Anterior cingulate cortex (tissue), 58 donors: ENCODE measurements at places on chromosomes 2 and 18.

- DNase-seq: no peak
Measured at GRCh38 chr2:207487650-207488311, 42.0 kb upstream of the CREB1 start.

DNA sequence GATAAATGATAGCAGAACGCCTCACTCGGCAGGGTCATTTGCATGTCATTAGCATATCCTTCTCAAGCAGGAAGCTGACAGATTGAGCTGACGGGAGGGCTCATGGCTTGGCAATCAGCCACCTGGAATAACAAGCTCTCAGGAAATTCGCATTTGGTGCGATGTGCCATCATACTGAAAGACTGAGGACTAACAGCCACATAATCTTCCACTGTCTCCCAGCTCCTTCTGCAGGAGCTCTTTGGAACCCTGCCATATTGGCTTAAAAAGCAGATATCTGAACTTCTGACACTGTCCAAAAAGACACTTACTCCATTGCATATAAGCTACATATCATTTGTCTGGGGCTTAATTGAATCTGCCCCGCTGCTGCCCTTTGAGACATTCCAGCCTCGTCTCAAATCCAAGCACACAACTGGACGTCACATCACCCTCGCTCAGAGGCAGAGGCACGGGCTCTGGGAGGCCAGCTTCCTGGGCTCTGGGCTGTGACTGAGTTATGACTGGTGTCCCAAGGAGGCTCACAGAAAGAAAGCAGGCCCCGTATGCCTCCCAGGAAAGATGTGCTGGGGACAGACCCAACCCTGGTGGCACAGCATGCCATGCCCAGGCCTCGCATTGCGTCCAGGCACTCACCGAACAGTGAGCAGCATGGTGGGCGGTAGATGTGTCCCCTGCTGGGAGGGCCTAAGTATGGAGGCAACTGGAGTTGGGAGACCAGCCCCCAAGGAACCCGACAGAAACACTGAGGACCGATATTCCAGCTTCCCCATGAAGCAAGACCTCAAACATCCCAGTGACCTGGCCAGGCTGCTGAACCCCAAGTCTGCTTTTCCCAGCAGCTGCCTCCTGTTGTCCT is 228.0 kb downstream of the ATAD2B start:
- DNase-seq: no peak

DNA sequence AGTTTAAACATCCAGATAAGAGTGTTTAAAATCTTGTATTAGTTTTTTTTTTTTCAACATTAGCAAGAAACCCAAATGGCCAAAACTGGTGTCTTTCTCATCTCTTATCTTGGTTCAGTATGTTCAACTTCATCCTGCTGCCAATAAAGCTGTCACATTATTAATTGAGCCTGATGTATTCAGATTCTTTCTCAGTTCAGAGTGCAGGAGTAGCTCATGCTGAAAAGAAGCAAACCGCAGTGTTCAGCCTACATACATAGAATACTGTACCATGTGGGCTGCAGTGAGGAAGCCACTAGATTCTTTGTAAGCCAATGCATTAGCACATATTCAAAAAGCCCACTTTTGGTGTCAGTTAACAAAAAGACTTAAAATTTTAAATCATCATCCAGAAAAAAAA is 76.2 kb downstream of the C18orf54 start:
- DNase-seq: no peak

DNA sequence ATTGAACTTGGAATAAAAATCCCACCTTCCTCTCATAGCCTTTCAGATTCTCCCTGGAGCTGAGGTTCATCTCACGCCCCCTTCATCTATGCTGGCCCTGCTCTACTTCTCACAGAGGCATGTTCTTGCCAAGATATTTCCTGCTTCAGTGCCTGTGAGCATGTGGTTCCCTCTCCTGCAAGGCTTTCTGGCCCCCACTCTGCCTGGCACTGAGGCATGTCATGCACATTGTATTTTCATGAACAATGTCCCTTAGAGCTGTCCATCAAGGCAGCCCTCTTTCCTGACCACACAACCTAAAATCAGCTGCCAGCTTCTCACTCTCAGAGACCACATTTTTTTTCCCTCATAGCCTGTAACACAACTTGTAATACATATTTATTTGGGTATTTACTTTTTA is 18.0 kb upstream of the HK2 start:
- no peak for DNase-seq

DNA sequence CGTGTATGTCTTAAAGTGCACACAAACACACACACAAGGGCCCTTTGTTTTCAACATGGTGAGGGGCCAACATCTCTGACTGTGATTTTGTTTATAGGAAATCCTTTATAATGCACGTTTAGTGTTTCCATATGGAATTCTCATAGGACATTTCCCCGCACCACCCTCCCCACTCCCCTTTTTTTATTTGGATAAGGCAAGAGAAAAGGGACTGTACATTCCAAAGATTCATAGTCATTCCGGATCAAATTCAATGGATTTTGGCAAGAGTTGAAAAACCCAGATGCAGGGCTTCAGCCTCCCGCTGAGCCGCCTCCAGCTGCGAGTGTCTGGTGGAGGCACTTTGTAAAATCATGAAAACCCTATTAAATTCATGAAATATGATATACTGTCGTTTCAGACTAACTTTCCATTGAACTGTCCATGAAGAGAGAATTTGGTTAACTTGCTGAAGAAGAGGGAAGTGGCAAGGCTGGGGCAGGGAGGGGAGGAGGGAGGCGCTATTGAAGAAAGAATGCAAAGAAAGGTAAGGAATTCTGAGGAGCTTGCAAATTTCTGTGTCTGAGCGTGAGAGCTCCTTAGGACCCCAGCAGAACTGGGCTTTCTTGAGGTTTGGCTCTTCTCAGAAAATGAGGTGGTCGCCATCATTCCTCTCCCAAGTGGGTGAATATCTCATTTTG is 25.8 kb upstream of the SLC14A2 start:
- DNase-seq: no peak

- DNase-seq: no peak
Measured at GRCh38 chr2:61288070-61288841, 126.3 kb downstream of the C2orf74 start.

DNA sequence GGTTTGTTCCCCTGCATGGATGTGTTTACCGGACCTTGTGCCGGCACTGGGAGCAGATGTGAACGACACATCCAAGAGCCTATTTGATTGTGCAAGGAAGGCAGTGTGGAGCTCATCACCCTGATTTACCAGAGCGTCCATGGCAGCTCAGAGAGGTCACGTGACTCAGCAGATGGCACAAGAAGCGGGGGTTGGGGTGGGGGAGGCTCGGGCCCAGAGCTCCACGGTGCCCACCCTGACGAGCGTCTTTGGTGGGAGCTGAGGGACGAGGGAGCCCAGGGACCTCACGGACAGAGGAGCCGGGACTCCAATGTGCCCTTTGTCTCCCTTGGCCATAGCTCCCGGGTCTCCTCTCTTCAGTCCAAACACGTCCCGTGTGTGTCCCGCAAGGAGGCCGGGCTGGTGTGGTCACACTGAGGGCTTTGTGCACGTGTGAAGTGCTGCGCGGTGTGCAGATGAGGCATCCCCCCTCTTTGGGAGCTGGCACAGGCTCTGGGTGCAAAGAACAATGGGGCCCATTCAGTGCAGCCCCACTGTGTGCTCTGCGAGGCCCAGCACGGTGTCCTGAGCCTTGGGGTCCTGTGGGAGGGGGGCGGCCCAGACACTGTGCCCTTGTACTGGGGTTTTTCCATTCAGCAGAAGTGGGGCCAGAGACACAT is 15.5 kb downstream of the KCNIP3 start:
- DNase-seq: peak; percentile 58

GRCh38 chr2:1742681-1743395 is 1.5 kb downstream of the PXDN start:
- peak; percentile 47 for DNase-seq

GRCh38 chr18:60870261-60871153 is 462.7 kb upstream of the CDH20 start:
- no peak for DNase-seq

DNA sequence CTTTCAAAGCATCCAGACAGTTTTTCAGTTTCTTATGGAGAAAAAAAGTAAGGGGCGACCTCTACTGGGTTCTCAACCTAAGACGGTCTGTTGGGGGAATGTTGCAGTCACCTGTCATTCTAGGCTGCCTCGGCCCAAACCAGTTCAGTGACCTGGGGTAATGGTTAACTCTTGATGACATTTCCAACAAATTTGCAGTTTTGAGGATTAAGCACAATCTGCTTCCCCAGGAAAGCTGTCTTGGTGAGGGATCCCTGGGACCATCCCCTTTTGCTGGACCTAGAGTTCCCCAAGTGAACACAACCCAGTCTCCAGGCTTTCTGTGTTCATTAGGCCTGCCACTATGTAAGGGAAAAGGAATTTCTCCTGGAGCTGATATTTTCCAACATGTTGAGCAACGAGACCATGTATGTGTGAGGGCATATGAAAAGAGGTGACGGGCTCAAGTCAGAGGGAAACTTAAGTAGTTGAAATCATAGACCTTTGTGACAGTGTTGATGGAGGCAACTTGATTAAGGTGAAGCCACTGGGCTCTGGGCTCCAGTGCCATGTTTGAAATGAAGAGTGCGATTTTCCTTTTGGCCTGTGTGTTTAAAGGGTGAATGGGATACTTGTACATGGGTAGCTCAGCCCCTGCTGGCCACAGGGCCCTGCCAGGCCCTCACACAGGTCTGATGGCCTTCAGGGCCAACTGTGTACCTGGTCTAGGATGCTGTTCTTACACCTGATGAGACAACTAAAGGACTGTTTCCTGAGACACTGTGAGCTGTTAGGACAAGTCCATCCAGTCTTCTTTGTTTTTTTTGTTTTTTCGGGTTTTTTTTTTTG is 27.0 kb downstream of the FOSL2 start:
- DNase-seq: no peak

- DNase-seq: no peak
Measured at GRCh38 chr2:181995289-181995688, 9.6 kb downstream of the PPP1R1C start.

DNA sequence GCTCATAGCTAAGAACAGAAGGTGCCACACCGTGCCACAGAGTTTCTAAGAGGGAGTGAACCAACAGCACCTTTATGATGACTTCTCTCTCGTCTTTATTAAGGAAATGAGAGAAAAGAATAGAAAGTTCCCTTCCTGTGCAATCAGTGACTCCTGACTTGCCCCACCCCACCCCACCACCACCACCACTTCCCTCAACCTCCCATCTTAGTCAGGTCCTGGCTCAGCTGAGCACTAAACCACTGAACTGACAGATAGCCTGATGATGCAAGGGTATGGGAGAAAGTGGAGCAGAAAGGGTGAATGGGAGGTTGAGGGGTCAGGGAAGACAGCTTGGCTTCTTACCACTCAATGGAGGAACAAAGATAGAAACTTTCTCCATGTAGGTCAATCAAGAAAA is 75.2 kb upstream of the RMDN2 start:
- no peak for DNase-seq

- DNase-seq: no peak
Measured at GRCh38 chr2:237876532-237876931, 17.1 kb downstream of the RAMP1 start.

DNA sequence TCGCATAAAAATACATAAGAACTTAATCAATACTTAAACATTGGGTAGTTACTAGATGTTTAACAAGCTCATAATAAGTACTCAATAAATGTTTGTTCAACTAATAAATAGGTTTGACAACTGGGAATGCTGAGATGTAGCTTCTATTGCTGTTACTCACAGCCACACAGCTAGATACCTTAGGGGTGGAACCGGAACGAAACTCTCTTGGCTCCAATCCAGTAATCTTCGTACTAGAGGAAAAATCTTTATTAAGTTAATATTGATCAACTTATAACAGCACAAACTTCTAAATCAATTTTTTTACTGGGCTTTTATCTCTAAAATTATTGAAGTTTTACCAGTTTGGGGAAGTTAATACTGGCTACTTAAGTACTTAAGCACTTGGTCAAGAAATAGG is 247.8 kb downstream of the PAX3 start:
- no peak for DNase-seq

- no peak for DNase-seq
Measured at GRCh38 chr2:224121406-224122067, 82.5 kb upstream of the SERPINE2 start.

GRCh38 chr2:157849591-157849990 is 26.5 kb downstream of the ACVR1 start:
- no peak for DNase-seq

- DNase-seq: no peak
Measured at GRCh38 chr2:5691221-5691984, 781 bp upstream of the SOX11 start.

GRCh38 chr2:44929159-44929734 is 12.3 kb upstream of the SIX3 start:
- DNase-seq: no peak

DNA sequence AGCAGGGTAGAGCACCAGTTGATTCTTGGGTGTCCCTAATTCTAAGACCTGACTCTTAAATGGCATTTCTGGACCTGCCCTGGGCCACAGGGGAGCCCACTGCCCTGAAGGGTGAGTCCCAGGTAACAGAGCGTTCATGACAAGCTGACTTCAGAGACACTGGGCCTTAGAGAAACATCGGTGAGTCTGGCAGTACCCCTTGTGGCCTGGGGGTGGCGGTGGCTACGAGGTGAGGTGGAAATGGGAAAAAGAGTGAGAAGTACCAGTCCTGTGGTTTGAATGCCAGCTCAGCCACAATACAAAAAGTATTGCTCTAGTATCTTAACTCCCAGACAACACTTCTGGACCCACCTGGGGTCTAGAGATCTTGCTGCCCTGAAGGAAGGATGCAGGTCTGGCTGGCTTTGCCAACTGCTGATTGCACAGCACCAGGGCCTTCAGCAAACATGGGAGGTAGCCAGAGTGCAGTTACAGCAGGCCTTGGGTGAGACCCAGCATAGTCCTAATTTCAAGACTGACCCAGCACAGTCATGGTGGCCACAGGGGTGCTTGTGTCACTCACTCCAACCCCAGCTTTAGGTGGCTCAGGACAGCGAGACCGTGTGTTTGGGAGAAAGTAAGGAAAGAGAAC is 44.5 kb downstream of the USP34 start:
- no peak for DNase-seq

DNA sequence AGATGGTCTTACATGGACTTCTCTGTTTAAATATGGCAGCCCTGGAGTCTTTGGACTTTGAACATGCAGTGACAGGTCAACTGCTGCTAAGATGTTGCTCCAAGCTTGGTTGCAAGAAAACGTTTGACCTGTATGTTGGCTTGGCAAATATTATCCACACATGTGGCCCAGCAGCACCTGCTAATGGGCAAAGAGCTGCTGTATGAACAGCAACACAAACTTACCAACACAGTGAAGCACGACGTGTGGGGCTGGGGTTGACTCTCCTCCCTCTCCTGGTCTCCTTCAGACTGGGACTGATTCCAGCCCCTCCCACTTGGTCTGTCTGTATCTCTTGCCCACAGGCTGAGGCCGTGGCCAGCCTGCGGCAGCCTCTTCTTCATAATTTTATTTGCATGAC is 3.8 kb downstream of the KCNE4 start:
- no peak for DNase-seq

GRCh38 chr18:11665146-11665545 is 23.9 kb upstream of the GNAL start:
- no peak for DNase-seq

- DNase-seq: no peak
Measured at GRCh38 chr2:36322108-36322507, 33.5 kb upstream of the CRIM1 start.

GRCh38 chr2:118983133-118983532 is 41.1 kb downstream of the MARCO start:
- DNase-seq: no peak
